ENCODE measurements at places on chromosomes 13 and 19.

- DNase-seq = no peak
Measured at GRCh38 chr13:32902874-32903273, 113.3 kb upstream of the KL start.

DNA sequence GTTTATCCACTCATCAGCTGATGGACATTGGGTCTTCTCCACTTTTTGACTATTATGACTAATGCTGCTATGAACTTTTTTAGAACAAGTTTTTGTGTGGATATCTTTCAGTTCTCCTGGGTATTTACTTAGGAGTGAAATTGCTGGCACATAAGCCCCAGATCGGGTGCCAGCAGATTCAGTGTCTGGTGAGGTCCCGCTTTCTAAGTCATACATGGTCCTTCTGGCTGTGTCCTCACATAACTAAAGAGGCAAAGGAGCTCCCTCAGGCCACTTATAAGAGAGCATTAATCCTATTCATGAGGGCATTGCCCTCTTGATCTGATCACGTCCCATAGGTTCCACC, 600 bp upstream of the ZNF226 start:
- no peak for DNase-seq

- DNase-seq = no peak
Measured at GRCh38 chr13:59666504-59666903, 497.2 kb downstream of the DIAPH3 start.

GRCh38 chr13:37751025-37751424, 118.5 kb downstream of the TRPC4 start:
- DNase-seq = no peak

GRCh38 chr13:43574605-43575004, 212.2 kb downstream of the ENOX1 start:
- DNase-seq = no peak

DNA sequence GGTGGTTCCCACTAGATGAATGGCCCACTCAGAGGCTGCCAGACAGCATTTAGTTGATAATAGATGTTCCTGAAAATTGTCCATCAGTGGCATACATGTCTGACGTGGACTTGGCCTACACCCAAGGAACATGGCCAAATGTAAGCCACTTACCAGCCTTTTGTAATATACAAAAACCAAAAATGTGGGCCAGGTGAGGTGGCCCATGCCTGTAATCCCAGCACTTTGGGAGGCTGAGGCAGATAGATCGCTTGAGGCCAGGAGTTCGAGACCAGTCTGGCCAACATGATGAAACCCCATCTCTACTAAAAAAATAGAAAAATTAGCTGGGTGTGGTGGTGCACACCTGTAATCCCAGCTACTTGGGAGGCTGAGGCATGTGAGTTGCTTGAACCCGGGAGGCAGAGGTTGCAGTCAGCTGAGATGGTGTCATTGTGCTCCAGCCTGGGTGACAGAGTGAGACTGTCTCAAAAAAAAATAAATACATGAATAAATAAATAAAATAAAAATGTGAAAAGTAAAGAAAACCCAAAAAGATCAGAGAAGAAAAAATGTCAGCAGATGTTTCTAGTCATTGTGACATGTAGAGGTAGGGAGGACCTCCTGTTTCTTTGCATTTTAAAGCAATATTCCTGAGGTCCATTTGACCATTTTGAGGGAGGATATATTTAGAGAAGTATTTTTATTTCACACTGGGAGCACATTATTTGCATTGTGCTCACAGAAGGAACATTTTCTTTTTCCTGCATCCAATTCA, 7.1 kb upstream of the WTIP start:
- DNase-seq = no peak

DNA sequence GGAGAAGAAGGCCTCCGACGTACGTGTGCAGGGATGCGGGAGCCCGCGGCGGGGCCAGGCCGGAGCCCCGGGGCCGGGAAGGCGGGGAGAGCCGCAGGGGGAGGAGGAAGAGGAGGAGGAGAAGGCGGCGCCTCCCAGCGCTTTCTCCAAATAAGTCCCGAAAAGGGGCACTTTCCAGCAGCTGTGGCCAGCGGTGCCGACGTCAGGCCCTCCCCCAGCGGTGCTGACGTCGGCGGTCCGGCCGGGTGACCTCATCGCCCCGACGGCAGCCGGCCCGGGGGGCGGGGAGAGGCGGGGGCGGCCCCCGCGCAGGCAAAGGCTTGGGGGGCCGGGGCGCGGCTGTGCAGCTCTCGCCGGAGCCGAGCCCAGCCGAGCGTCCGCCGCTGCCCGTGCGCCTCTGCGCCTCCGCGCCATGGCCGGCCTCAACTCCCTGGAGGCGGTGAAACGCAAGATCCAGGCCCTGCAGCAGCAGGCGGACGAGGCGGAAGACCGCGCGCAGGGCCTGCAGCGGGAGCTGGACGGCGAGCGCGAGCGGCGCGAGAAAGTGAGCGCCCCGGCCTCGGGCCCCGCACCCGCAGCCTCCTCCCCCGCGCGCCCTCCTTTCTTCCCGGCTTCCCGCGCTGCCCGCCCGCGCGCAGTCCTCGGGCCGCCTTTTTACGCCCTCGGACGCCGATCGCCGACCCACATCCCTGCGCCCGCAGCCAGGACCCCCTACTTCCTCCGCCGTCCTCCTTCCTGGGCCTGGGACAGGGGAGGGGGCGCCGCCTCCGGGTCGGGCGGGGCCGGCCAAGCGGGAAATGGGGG, at the start of gene TPM4:
TPM4 (plus strand) TSS at position 342 of the 804 bp plus-strand sequence; CDS start at position 413, 71 bp downstream.
- DNase-seq = peak; percentile 94

DNA sequence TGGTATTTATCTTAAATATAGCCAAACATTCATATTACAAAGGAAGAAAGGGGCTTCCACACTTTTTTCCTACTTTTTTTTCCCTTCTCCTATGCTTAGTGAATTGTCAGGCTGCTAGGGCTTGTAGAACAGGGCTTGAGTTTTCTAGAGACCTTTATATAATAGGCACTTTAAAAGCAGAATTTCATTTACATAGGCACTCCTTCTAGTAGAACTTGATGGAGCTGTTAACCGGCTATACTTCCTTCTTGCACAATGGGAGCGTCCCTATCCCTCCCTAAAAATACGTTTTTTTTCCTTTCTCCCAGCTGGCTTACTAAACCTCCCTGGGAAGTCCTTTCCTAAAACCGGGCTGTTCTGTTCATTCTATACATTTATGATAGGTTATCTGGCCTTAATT, 1.1 kb downstream of the TRIM13 start:
- no peak for DNase-seq

DNA sequence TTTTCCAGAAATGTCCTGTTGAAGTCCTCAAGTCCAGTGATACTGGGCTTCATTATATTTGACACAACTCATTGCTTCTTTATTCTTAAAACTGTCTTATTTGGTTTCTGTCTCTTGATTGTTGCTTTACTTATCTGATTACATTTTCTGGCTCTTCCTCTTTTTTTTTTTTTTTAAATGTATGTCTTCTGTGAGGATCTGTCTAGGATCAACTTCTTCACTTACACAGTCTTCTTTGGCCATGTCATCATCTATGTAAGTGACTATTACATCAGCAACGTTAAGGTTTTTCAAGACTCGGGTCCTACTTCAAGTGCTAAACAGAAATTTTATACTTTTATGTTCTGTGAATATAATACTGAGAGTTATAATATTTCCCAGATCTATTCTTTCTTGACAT, 162.1 kb downstream of the PDS5B start:
- no peak for DNase-seq

- peak; percentile 58 for DNase-seq
Measured at GRCh38 chr13:32737111-32737571, 150.9 kb downstream of the PDS5B start.

DNA sequence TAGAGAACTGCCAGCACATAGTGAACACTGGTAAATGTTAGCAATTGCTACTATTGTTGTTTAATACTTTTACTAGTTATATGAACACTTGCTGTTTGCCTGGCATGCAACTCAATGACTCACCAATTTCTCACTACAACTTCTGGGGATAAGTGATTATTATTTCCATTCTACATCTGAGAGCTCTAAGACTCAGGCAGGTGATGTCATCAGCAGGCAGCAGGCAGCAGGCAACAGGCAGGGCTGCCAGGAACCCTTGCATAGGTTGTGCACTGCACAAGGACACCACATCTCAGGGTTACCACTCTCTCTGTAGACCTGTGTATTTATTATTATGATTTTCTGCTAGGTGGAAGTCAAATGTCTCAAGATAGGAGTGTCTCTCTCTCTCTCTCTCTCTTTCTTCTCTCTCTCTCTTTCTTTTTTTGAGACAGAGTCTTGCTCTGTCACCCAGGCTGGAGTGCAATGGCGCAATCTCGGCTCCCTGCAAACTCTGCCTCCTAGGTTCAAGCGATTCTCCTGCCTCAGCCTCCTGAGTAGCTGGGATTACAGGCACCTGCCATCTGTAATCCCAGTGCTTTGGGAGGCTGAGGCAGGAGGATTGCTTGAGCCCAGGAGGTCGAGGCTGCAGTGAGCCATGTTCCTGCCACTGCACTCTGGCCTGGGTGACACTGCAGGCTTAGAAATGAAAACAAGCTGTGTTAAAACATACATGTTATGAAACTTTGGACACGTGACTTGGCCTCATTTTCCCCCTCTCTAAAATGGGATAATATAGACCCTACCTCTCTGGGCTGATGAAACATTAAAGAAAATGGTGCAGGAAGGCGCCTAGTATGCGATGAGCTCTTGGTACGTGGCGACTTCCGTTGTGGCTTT, 22.7 kb downstream of the HPN start:
- peak; percentile 13 for DNase-seq

DNA sequence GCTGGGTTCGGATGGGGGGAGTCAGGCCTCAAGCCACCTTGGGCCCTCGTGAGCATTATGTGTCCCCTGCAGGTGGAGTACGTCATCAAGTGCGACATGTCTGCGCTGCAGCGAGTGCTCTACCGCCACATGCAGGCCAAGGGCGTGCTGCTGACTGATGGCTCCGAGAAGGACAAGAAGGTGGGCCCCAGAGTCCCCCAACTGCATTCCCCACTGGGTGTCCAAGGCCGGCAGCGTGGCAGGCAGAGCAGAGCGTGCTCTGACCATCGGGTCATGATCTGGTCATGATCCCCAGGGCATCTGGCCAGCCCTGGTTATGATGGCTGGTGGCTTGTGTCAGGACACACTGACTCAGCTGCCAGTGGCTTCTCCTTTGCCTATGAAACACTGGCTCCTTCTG, 63.4 kb downstream of the SMARCA4 start:
- DNase-seq = no peak

DNA sequence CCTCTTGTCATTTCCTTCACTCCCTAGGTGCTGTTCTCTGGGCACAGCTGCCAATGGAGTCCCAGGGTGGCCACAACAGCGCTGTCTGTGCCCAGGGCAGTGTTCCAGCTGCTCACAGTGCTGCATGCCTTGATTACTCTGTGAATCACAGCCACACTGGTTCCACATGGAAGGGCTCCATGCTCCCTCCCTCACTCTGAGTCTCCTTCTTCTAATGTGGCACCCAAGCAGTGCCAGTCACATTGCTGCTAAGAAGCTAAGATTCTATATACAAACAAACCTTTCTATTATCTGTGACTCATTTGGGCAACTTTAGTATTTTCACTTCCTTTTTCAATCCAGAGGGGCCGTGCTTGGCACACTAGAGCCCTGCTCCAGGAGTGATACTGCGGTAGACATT, 248.7 kb downstream of the TDRD3 start:
- DNase-seq = no peak

- DNase-seq = no peak
Measured at GRCh38 chr19:1745589-1746031, 7.7 kb upstream of the ONECUT3 start.

DNA sequence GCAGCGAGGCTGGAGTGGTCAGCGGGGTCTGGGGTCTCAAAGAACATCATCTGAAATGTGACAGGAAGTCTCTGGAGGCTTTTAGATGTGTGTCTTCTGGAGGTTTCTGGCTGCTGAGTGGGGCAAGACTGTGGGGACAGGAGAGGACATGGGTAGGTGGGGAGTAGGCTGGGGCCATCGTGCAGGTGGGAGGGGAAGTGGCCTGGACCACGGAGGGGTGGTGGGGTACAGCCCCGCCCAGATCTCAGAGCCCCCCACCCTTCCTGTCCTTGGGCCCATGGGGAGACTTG, 6.2 kb downstream of the AP1M1 start:
- no peak for DNase-seq

DNA sequence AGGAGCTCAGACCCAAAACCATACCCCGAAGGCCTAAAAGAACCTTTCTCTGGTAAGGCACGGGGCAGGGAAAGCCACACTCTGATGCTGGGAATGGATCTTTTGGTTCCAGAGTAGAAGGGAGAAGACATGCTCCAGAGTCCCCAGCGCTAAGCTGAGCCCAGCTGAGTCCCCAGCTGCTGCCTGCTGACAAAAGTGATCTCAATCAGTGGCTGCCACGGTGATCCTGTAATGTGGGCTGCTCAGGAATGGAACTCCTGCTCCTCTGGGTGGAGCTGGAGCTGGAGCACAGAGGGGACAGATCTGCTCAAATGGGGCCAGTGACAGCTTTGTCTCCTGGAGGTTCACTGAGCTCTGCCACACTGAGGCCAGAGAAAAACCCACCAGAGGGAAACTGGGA, 70.5 kb downstream of the MLLT1 start:
- no peak for DNase-seq

DNA sequence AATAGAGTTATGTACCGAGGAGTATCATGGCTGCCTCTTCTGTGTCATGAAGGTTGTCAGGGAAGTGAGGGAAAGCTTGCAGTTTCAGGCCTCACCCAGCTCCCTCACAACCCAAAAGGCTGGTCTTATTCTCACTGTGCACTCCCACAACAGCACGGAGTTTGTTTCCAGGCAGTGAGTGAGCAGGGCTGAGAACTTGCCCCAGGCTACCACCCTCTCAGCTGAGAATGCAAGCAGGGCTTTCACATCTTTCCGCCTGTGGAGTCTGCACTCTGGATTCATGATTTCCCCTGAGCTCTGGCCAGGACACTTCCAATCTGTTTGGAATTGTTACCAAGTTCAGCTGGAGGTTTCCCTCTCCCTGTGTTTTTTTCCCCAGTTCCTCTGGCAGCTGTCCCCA, 2284.7 kb upstream of the PCDH20 start:
- DNase-seq = no peak

DNA sequence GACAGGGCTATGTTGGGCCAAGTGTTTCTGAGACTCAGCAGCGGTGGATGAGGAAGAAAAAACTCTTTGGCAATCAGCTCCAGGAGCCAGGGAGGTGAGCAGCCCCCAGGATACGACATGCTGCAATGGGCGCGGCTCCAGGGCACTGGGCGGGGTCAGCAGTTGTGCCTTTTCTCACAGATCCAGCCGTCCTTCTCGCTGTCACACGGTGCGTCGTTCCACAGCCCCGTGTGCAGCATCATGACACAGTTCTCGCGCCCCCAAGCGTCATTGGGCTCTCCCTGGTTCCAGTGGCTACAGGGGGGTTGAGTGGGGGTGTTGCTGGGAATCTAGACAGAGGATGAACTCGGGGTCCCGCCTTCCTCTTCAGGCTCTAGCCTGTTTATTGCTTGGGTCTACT, 2.7 kb downstream of the CLEC4G start:
- no peak for DNase-seq

- DNase-seq = no peak
Measured at GRCh38 chr19:16945762-16946465, 57.1 kb downstream of the F2RL3 start.

Data from activated CD4-positive, alpha-beta T cell treated with anti-CD3 and anti-CD28 coated beads, Interleukin-2, Interleukin-4, amounts not matched to agents 100 ng/mL and 50 ng/mL, durations not matched to agents 16 hours and 8 hours (primary cell).